ENCODE measurements at places on chromosomes 4 and X.

DNA sequence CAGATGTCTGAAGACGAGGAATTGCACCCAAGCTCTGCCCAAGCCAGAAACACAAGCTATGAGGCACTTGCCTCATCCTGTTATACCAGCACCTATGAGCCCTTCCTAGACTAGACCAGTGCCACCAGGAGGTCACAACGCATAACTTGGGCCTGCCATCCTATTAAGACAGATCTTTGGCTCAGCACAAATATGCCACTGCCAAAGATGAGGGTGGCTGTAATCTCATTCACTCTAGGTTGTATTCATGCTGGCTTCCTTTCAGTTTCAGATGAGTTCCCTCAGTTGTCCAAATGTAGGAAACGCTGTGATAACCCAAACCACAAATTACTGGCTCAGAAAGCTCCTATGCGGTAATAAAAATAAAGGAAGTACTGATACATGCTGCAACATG lies 76.5 kb upstream of the CITED1 start:
- peak; percentile 70 for DNase-seq

DNA sequence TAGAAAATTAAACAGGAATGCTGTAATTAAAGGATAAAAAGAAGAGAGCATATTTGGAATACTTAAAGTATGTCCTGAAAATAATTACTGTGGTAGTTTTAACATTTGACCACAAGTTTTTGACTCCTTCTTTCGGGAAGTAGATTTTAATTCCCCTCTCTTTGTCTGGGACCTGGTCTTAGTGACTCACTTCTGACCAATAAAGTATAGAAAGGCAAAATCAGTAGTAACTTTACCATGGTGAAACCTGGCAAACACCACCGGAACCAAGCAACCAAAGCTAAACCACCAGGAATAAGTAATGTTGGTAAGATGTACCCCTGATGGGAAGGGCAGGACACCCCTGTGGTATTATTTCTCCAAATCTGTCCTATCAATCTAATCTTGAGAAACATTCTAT lies 314.8 kb downstream of the PDHA2 start:
- no peak for DNase-seq

DNA sequence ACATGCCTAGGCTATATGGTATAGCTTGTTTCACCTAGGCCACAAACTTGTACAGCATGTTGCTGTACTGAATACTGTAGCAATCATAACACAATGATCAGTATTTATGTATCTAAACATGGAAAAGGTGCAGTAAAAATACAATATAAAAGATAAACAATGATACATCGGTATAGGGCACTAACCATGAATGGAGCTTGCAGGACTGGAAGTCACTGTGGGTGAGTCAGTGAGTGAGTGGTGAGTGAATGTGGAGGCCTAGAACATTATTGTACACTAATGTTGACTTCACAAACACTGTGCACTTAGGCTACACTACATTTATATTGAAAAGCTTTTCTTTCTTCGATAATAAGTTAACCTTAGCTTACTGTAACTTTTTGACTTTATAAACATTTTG lies 45.6 kb upstream of the ANK2 start:
- DNase-seq: no peak

- peak; percentile 39 for DNase-seq
Observed at GRCh38 chr4:17613761-17614415, 553 bp upstream of the MED28 start.

GRCh38 chr4:48017108-48017571 lies 568 bp downstream of the NIPAL1 start:
- DNase-seq: peak; percentile 24

DNA sequence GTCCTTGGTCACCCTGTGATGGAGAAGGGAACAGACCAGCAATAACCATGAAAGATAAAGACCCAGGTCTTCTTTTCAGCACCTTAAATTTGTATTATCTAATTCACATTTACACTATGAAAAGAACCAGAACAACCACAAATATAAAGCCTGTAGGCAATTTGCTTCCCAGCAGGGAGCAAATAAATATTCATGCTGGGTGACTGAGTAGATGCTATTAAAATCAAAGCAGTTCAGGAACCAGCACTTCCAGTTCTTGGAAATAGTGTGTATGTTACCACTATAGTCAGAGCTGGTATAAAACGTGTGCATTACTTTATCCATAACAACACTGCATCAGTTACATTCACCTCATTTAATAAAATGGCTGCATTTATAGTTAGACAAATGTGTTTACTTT lies 177.8 kb upstream of the ETNPPL start:
- no peak for DNase-seq

GRCh38 chrX:129679901-129680300 lies 25.1 kb upstream of the APLN start:
- no peak for DNase-seq

GRCh38 chr4:53015681-53016080 lies 153.6 kb downstream of the RASL11B start:
- DNase-seq: peak; percentile 77

GRCh38 chr4:113141901-113142346 lies 92.5 kb downstream of the ANK2 start:
- DNase-seq: no peak

- DNase-seq: no peak
Observed at GRCh38 chr4:23959396-23960148, 69.7 kb upstream of the PPARGC1A start.

GRCh38 chr4:107714256-107714655 lies 5.8 kb downstream of the PAPSS1 start:
- no peak for DNase-seq

- DNase-seq: no peak
Observed at GRCh38 chr4:57102050-57102624, 8.0 kb downstream of the IGFBP7 start.

GRCh38 chr4:10299601-10300000 lies 157.6 kb downstream of the ZNF518B start:
- no peak for DNase-seq

DNA sequence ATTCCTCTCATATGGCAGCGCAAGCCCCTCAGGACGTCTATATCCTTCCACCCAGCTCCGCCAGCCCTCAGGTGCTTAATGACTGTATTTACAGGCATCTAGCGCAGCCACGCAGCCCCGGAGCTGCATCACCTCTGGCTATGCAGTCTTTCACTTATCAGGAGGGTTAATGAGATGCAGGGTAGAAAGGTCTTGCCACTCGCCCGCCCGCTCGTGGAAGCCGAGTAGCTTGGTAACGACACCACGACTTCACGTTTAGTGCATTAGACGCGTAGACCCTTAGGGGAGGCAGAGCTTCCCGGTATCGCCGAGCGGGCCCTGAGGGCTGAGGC lies 1.5 kb upstream of the SLC16A2 start:
- DNase-seq: peak; percentile 10

- DNase-seq: no peak
Observed at GRCh38 chr4:108628411-108628810, 8.0 kb downstream of the RPL34 start.

GRCh38 chr4:29829067-29829466 lies 891.1 kb upstream of the PCDH7 start:
- no peak for DNase-seq

- no peak for DNase-seq
Observed at GRCh38 chr4:82031376-82031927, 342.3 kb downstream of the HNRNPD start.

- no peak for DNase-seq
Observed at GRCh38 chr4:38133711-38134480, 173.7 kb downstream of the PTTG2 start.

GRCh38 chr4:105822061-105822460 lies 73.2 kb upstream of the NPNT start:
- DNase-seq: no peak

DNA sequence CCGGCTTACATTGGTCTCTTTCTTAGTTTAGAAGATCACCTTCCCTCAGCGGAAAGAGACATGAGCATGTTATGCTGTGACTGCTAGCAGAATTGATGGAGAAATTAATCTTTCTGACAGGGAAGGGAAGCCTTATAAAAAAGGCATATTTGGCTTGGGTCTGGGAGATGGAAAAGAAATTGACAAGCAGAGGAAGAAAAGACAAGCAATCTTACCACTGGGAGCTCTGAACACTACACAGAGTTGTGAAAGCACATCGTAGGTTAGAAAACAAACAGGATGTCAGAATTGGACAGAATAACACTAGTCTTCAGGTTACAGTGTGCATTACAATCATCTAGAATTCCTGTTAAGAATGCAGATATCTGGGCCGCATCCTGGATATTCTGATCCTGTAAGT lies 1493.8 kb upstream of the IGFBP7 start:
- DNase-seq: no peak

- DNase-seq: no peak
Observed at GRCh38 chr4:962231-963208, 10.8 kb downstream of the DGKQ start.
